Posterior cingulate gyrus (tissue), 11 donors: ENCODE measurements at places on chromosomes 5 and 9.

GRCh38 chr5:84438456-84438855 is 53.8 kb upstream of the EDIL3 start:
- DNase-seq: no peak

DNA sequence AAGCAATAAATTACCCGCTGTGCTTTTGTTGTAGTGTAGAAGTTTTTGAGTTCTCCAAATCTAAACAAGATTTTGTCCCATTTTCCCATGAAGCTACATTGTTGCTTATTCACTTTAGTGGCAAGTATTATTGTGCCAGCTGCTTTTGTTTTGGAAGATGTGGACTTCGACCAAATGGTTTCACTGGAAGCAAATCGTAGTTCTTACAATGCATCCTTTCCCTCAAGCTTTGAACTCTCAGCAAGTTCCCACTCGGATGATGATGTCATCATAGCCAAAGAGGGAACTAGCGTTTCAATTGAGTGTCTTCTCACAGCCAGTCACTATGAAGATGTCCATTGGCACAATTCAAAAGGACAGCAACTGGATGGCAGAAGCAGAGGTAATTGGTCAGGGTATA is 10.9 kb downstream of the MFAP3 start:
- DNase-seq: no peak

DNA sequence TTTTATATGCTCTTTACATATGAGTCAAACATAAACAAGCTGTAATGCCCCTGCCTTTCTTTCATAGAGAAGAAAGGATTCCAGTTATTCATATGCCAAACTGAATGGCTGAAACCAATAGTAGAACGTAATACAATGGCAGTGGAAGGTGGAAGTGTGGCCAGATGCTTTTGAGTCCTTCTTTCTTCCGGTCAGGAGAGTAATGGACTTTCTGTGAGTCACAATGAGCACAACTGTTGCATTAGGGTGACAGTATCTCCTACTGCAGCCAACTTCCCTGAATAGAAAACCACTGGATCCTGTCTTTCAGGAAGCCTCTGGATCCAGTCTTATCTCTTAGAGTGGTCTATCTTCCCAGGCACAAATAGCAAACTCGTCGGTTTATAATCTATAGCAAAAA is 855.2 kb downstream of the MAT2B start:
- DNase-seq: no peak

DNA sequence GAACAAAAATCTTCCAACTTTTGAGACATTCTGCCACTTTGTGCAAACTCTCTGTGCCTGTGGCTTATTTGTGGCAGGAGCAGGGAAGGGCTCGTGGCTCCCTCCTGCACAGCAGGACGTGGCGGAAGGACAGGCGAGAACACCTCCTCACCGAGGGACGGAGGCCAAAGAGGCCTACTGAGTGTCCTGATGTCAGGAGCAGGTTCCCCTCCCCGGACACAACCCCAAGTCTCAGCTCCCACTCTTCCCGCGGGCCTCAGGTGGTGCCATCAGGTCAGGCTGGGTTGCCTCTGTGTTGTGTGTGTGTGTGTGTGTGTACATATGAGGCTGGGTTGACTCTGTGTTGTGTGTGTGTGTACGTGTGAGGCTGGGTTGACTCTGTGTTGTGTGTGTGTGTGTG is 136.8 kb upstream of the LPCAT1 start:
- DNase-seq: no peak

DNA sequence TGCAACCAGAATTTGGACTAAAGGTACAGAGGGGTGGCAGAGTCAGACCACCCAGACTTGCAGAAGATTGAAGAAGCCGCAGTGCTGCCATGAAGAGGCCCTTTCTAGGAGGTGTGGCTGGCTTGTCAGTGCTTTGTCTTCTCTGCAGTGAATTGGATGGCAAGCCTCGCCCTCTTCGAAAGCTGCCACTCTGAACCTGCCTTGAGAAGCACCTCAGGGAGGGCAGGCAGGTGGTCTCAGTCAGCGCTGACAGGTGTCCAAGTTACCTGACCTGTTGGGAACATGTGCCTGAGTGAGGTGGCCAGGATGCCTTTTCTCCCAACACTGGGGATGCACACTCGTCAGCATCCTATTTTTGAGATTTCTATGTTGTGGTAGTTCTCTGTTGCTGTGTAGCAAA is 6.2 kb downstream of the TENT4A start:
- DNase-seq: no peak

GRCh38 chr9:2964470-2964869 is 120.6 kb upstream of the PUM3 start:
- DNase-seq: no peak

- DNase-seq: peak; percentile 15
Measured at GRCh38 chr9:36995927-36996705, 38.0 kb downstream of the PAX5 start.

DNA sequence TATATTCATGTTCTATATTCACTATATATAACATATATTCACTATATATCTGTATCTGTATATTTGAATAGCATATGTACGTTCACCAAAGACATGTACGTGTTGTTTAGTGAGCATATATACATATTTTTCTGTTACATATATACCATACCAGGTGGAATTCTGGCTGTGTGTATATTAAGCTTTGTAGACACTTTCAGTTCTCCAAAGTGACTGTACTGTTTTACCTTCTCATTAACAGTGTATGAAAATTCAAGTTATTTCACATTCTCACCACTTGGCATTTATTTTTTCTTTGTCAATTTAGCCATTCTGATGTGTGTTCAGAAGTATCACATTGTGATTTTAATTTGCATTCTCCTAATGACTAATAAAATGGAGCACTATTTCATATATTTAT is 52.2 kb downstream of the DROSHA start:
- DNase-seq: no peak

DNA sequence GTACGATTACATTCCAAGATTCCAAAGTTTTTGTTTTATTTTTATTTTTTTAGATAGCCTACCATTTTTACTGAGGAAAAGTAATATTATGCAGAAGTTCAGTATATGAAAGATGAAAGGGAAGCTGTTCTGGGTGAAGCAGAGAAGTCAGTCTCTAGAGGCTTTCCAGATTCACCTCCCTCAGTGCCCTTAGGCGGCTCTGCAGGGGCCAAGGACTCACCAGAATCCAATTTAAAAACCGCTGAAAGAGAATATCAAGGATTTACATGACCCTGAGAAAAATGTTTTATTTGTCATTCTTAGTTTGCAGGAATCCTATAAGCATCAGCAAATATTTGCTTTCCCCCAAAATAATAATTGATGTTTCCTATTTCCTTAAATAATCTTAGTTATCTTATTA is 1084.6 kb upstream of the ARRDC3 start:
- DNase-seq: no peak

DNA sequence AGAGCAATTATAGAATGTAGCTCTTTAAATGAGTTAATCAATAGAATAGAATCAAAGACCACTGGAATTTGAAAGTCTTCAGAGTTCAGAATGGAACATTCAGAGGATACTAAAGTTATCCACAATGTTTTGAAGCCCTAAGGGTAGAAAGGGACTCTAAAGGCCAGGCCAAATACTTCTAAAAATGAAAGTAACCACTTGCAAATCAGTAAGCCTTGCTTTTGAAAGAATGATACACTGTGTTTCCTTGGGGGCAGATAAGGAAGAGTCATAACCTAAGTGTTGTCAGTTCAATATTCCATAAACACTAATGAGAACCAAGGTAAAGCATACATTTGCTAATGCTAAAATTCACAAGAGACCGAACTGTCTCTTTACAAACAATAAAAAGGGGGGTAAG is 813.5 kb downstream of the PTPRD start:
- no peak for DNase-seq

DNA sequence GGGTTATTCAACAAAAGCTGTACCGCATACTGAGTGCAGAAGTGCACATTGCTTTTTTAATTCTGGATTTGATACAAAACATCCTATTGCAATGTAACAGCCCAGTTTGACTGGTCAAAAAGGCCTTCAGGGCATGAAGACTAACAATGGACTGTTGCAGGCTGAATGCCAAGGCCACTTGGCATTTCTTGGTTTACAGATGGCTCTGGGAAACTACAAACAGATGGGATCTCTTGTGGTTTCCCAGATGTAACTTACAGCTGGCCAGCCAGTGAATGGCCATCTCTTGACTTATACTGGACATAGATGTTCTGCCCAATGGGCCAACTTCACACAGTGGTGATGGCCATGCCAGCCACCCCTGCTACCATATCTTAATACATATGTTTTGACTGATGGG is 36.8 kb downstream of the UGT3A2 start:
- peak; percentile 59 for DNase-seq

DNA sequence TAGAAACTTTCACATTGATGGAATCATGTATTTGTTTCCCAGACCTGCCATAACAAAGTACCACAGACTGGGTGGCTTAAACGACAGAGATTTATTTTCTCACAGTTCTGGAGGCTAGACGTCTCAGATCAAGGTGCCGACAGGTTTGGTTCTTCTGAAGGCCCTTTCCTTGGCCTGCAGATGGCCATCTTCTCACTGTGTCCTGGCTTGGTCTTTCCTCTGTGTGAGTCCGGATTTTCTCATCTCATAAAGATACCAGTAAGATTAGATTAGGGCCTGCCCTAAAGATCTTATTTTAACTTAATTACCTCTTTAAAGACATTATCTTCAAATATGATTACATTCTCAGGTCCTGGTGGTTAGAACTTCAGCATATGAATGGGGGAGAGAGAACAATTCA is 5.8 kb downstream of the USP20 start:
- DNase-seq: no peak

GRCh38 chr9:71790296-71790695 is 22.0 kb upstream of the CEMIP2 start:
- no peak for DNase-seq

DNA sequence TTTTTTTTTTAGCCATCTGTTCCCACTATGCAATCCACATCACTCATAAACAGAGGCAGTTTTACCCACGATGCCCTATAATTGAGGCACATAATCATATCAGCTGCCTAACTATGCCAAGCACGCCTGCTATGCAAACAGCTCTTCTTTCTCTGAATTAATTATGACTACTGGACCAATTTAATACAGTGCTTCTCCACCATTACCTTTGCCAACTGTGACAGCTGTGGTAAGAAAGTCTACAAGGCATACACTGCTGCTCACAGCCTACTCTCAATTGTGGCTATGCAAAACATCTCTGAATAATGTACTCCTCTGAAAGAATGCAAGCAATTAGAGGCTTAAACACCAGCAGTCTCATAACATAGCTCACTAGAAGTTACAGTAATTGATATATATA is 97.1 kb downstream of the DTWD2 start:
- DNase-seq: no peak

GRCh38 chr5:142756576-142756975 is 13.6 kb upstream of the ARHGAP26 start:
- DNase-seq: no peak

GRCh38 chr5:91419571-91420537 is 36.7 kb upstream of the ARRDC3 start:
- DNase-seq: no peak

- no peak for DNase-seq
Measured at GRCh38 chr5:108430931-108431608, 49.2 kb upstream of the FBXL17 start.

- DNase-seq: no peak
Measured at GRCh38 chr5:174735498-174736330, 11.3 kb downstream of the MSX2 start.

DNA sequence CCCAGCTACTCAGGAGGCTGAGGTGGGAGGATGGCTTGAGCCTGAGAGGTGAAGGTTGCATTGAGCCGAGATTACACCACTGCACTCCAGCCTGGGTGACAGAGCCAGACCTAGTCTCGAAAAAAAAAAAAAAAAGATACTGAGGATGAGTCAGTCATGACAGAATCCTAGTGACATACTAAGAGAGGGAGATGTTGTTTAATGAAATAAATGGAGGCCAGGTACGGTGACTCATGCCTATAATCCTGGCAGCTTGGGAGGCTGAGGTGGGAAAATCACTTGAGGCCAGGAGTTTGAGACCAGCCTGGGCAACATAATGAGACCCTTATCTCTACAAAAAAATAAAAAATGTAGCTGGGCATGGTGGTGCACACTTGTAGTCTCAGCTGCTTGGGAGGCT is 107.2 kb downstream of the ZFAND5 start:
- no peak for DNase-seq

DNA sequence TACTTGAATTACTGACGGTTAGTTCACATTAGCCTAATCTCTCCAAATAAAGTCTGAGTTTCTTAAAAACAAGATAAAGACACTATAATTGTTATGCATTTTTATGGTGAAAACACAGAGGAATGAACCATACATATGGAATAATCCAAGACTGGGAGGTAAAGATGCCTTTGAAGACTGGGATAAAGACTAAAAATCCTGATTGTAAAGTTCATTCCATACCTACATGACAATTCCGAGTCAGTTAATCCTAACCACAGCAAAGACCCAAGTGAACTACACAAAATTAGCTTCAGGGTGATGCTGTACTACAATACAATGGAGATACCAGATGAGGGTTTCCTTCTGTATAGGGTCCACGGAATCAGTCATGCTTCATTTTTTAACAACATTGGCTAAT is 6.3 kb downstream of the AP3B1 start:
- no peak for DNase-seq

DNA sequence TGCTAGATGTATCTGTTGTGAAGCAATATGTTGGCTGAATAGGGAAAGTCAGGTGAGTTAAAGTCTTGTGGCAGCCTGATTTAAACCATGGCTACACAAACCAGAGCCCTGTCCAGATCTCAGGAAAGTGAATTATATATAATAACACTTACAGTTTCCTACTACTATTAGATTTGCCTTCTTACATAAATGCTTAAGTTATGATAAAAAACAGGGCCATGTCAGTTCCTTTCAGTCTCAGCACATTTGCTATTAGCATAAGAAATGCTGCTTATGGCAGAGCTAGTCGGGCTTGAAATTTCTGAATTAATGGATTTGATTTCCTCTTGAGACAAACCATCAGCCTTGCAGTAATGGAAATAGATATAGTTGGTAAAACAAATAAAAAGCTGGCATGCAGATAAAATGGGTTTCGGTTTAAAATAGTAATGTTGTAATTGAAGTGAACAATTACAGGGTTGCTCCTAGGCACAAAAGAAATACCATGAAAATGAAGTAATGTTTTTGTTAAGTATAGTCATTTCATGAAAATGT is 664.2 kb upstream of the ZNF608 start:
- no peak for DNase-seq

GRCh38 chr5:52920929-52921328 is 68.2 kb upstream of the ITGA2 start:
- no peak for DNase-seq

DNA sequence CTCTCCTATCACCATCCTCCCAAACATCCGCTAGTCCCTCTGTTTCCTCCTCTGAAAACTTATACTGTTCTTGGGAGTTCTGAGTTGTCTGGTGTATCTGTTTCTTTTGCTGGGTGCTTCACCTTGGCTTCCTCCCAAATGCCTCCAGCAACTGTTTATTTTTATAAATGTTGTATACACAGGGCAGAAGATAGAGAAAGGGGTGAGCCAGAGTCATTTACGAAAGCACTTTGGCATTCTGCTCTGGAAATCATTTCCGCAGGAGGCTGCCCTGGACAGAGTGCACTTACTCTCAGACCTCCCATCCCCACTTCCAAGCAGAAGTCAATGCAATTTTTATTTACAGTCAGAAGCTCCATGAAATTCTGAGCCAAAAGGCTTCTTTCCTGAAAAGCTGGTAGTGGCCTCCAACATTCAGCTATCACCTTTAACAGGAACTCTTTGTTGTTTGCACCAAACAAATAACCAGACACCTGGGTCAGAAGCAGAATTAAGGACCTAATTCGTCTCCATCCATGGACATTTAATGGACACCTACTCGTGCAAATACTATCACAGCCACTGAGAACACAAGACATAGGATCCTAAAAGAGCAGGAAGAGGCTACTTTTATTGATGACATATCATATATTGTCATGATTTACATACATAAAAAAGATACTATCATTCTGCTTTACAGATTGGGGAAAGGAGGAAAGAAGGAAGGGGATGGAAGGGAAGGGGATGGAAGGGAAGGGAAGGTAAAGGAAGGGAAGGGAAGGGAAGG is 229.5 kb upstream of the PAPPA start:
- DNase-seq: no peak
